Retina (tissue), 1 donor: ENCODE measurements at places on chromosomes 2 and 18.

GRCh38 chr18:25086876-25087275 is 265.1 kb downstream of the ZNF521 start:
- no peak for DNase-seq

DNA sequence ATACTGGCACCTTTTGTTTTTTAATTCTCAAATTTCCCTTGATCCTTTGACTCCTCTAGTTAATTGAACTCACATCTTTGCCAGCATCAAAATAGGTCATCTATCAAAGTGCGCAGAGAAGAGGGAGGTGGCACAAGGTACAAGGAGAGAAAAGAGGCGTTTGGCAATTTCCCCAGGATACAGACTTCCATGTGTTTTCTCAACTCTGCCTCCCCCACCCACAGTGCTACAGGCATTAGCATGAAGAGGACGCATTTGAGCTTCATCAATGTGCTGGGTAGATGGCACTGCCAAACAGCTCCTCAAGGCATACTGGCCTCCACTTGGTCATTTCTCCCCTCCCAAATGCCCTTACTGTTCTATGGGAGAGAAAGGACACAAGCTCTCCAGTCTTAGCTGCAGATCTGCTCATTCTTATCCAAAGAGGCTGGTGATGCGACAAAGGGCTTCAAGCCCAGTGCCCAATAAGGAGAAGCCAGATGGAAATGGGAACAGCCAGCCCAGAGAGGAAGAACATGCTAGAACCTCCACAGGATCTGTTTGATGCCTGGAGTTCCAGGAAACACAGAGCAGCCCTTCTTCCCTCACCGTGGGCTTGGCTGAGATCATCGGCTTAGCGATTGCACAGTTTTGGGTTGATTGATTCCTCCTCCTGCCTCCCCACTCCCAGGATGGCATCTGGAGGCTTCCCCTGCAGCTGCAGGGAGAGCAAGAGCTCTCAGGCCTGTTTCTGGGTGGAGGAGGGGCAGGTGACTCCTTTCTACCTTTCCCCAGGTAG is 144.7 kb upstream of the SMAD2 start:
- DNase-seq = no peak

- no peak for DNase-seq
These were observed 47.8 kb upstream of the CAVIN2 start for GRCh38 chr2:191894681-191895147.

DNA sequence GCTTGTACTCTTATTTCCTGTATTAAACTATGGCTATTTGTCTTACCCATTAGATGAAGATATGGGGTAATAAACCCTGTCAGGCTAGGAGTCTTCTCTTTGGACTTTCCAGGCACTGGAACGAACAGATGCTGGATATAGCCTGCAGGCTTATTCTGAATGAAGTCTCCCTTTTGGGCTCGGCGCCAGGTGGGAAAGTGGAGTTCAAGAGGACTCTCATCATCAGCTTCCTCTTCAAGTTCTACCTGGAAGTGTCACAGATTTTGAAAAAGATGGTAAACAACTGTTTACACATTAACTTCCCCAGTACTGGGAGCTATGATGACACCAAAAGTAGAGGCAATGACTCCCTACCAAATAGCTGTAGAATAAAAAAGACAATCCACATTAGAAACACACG is 27.9 kb downstream of the AOX1 start:
- DNase-seq = no peak

DNA sequence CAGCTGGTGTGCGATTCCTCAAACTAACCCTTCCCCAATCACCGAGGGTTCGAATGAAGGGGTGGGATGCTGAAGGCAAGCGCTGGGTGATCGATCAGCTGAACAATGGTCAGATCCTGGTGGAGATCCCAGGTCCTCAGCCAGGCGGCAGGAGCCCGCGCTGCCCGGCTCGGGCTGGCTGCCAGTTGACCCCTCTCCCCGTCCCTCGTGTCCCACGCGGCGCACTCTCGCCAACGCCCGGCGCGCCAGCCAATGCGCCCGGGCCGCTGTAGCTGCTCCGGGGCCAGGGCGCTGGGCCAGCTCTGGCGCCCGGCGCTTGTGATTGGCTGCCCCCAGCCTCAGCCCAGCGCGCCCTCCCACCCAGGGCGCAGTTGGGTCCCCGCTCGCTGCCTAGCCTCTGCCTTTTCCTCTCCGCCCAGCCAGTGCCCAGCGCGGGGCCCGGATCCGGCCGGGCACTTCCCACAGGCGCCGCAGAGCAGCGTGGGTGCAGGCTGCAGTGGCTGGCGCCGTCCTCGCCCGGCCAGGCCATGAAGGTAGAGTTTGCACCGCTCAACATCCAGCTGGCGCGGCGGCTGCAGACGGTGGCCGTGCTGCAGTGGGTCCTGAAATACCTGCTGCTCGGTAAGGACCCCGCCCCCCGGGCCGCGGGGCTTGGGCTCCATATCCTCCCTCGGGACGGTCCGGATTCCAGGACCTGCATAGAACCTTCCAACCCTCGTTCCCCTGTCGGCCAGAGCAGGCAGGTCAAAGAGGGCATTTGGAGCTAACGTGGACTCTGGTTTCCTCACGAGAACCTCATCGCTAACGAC is at the start of gene MOGAT1:
Gene MOGAT1 (plus strand): TSS at position 400 of the 809 bp plus-strand sequence. CDS start 128 bp downstream, at position 528.
- DNase-seq = peak; percentile 84

GRCh38 chr2:37148325-37148724 is 8.5 kb downstream of the EIF2AK2 start:
- DNase-seq = no peak

GRCh38 chr18:36693931-36694620 is 134.7 kb downstream of the TPGS2 start:
- no peak for DNase-seq

DNA sequence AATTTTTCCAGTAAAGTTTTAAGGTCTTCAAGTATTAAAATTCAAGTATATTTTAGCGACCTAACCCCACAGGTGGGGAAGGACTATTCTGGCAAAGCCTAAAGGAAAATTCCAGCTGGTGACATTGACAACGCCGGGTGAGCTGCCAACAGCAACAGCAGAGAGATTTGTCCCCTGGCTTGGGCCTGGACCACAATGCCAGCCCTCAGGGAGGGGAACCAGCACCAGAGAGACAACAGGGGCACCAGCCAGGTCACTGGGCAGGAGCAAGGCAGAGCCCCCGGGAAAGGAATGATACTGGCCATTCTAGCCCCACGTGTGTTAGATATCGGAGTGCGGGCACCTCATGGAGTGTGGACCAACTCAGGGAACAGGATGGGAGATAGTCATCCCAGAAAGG is 95.7 kb downstream of the ARMC9 start:
- no peak for DNase-seq

GRCh38 chr2:106158871-106159270 is 35.2 kb downstream of the UXS1 start:
- no peak for DNase-seq
